ENCODE measurements at places on chromosomes 1 and 21.

GRCh38 chr1:159866905-159867663, 4.6 kb upstream of the VSIG8 start:
- DNase-seq, result no peak

DNA sequence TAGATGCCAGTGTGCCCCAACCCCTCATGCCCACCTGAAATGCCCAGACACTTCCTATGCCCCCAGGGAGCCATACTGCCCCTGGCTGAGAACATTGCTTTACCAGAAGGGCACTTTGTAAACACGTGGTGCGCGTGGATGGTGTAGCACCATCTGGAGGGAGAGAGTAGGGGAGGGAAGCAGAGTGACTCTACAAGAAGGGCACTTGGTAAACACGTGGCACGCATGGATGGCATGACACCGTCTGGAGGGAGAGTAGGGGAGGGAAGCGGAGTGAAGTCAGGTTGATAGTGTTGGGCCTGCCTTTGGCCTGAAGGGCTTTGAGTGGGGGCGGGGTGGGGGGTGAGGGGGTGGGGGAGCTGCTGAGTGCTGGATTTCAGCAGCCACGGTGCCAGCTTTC, 324.0 kb upstream of the VAMP3 start:
- no peak for DNase-seq

GRCh38 chr1:226741009-226741408, 1.9 kb upstream of the ITPKB start:
- no peak for DNase-seq

DNA sequence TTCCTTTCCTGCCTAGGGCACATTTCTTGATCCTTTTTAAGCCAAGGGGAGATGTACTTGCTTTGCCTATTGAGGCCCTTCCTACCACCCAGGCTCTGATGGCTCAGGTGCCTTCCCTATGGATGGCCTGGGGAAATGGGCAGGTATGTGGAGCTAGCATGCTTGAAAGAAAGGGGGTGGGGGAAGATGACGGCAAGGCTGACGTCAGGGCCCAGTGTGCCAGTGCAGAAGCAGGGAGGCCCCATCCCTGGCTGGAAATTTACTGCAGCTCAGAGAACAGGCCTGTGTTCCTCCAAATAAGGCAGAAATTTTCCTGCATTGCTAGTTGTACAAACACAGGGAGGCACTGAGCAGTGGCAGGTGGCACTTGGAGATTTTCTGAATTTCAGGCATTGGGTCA, 453.2 kb upstream of the VAMP3 start:
- DNase-seq, result no peak

DNA sequence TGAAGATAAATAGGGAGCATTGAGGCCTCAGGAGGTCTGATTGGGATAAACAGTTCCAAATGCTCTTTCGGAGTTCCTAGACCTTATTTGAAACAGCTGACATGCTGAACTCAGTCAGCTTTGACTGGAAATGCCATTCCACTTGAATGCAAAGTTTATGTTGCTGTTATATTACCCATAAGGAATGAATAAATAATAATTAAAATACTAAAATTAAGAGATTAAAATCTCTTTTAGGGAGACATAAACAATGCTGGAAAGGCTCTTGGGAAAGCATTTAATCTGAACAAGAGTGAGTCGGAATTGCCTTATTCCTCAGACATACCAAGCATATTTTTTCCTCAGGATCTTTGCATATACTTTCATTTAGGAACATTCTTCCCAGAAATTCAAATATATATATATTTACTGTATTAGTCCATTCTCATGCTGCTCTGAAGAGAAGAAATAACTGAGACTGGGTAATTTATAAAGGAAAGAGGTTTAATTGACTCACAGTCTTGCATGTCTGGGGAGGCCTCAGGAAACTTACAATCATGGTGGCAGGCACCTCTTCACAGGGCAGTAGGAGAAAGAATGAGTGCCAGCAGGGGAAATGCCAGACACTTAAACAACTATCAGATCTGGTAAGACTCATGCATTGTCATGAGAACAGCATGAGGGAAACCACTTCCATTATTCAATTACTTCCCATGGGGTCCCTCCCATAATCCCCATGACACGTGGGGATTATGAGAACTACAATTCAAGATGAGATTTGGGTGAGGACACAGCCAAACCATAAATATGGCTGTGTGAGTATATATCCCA, 318.2 kb upstream of the PLXNA2 start:
- no peak for DNase-seq
